ENCODE measurements at places on chromosomes 12 and 14.
A peak's percentile ranks its signal among the peaks of the same experiment; 100 is the strongest.

DNA sequence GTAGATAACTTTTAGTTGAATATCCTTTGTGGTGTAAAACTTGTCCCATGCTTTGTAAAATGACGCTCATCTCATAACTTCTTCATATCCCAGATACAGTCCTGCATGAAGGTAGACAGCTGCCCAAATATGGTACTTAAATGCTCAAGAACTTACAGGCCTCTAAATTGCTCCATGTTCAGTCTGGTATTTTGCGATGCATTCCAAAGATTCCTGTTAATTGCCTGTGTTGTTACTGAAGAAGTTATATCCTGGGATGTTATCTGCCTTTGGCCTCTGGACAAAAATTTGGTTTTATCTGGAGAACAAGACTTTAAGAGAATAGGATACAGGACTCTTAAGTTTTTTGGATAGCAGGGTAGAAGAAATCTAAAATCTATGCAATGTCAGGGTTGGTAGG lies 473.0 kb downstream of the PCNX1 start:
- DNase-seq: no peak

DNA sequence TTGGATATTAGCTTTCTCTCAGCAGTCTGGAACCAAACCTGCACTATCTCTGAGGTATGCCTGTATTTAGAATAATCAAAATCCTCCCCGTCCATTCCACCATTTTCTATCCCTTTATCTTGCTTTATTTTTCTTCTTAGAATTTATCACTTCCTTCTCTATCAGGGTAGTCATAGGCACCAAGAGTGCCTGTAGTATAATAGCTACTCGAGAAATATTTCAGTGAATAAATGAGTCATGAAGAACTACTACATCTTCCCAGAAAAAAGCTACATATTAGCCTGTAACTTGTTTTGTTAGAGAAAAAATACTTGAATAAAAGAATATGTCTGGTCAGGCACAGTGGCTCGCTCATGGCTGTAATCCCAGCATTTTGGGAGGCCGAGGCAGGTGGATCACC lies 4.3 kb downstream of the SLC2A14 start:
- no peak for DNase-seq

GRCh38 chr12:1640328-1641234 lies 11.6 kb downstream of the WNT5B start:
- no peak for DNase-seq

GRCh38 chr12:91441993-91442952 lies 259.7 kb upstream of the DCN start:
- no peak for DNase-seq

GRCh38 chr12:41795910-41796309 lies 348.8 kb downstream of the GXYLT1 start:
- DNase-seq: no peak

GRCh38 chr14:94581127-94581999 lies at the start of gene SERPINA5:
SERPINA5 (plus strand) TSS chr14:94581426; CDS start chr14:94587363, 5,937 bp downstream.
- no peak for DNase-seq

GRCh38 chr12:31804185-31804504 lies 75.3 kb upstream of the AMN1 start:
- DNase-seq: no peak

GRCh38 chr14:92040431-92041051 lies 682 bp upstream of the TRIP11 start:
- DNase-seq: peak; percentile 22

GRCh38 chr14:104464907-104465306 lies 114.7 kb upstream of the C14orf180 start:
- DNase-seq: no peak

GRCh38 chr12:130863298-130863697 lies 8.6 kb upstream of the RAN start:
- DNase-seq: no peak

GRCh38 chr12:57927086-57927485 lies 14.3 kb upstream of the ATP23 start:
- DNase-seq: no peak

DNA sequence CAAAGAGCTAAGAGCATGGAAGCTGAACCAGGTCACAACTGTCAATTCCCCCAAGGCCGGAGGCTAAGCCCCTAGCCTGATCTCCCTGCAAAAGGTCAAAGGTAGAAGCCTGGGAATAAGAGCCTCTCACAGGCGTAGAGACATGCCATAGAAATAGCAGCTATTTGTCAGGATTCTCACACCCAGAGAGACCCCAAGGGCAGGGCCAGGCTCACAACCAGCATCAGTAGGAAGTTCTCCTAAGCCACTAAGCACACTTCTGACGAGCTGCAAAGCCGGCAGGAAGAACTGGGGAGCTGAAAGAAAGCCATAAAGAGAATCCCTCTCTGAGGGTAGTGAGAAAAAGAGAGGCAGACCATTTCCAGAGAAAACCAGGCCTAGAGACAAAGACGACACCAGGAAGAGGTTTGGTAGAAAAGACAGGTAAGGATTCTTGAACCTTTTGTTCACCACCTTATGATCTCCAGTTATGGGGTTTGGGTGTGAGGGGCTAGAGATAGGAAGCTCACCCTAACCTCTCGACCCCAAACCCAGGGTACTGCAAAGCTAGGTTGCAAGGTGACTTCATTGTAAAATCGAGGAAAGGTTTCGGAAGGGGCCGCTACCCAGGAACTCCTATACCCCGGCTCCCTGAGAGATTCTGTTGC lies 1.0 kb downstream of the SMARCC2 start:
- DNase-seq: no peak

DNA sequence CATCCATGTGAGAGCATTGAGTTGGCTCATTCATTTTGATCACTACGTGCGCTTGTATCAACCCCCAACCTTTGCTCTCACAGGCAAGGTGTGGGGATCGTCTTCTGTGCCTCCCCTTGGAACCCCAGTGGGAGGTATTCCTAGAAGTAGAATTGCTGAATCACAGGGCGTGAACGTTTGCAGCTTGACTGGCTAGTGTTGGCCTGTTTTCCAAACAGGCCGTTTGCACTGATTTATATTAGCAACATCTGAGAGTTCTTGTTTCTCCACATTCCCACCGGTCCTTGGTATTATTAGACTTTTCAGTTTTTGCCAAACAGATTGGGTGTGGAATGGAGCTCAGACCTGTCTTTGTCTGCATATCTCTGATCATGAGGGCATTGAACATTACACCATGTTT lies 288.6 kb upstream of the PWP1 start:
- DNase-seq: no peak

DNA sequence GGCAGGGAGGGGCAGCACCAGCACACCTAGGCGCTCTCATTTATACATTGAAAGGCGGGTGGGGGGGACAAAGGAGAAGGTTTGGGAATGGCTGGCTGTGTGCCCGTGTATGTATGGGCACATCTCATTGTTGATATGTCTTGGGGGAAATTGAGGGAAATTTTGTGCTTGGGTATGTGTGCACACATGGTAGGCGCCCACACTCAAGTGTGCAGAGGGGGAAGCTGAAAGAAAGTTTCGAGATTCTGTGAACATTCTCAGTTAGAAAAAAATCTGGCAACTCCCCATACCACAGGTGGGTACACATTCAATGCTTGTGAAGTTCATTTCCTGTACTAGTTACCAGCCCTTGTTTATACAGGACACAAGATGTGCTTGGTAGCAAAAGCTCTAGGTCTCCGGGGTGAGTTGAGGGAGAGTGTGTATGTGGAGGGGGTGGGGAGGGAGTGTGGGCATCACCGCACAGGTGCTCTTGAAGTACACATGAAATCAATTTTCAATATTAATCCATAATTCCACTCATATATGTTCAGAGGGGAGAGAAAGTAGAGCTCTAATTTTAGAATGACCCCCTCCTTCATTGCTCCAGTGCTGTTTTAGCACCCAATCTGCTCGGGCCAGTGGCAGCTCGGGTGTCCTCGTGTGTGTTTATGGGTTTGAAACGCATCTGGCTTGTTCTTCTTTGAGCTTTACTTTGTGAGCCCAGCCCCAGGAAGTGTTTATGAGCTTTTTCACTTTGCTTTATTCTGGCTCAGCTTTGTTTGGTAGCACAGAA lies 286.0 kb downstream of the ZFP36L1 start:
- DNase-seq: peak; percentile 55

DNA sequence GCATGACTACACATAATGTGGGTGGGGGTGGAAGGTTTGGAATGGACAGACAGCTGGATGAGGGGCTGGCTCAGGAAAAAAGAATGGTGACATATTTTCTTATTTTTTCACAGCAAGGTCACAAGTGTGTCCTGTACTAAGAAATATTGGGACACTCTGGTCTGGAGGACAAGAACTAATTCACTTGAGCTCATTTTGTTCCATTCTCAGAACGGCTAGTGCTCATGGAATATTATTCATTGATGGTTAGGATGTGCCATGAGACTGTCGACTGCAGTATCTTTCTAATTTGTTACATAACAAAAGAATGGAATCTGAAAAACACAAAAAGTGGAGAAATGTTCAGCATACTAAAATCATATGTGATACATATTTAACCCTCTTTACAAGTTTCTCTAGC lies 149.5 kb downstream of the BMP4 start:
- DNase-seq: no peak

DNA sequence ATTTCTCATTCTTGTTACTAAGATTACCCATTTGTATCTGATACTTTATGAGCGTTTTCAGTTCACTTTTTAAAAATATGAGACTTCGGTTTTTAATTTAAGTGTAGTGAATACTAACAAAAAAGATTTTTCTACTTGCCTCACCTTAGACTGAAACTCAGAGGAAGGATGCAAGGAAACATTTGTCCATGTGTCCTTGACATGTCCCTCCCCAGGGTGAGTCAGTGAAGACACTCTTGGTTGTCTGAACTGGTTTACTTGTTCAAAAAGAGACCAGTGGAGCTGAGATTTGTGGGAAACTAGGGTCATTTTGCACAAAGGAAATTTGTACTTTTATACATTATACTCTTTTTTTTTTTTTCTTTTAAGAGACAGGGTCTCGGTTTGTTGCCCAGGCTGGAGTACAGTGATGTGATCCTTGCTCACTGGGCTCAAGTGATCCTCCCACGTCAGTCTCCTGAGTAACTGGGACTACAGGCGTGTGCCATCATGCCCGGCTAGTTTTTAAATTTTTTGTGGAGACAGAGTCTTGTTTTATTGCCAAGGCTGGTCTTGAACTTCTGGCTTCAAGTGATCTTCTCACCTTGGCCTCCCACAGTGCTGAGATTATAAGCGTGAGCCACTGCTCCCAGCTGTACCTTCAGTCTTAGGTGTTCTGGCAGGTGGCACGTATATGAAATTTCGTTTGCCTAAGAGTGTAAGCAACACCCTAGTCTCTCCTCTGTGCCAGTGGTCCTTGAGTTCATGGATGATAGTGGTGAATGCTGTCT lies 56.7 kb downstream of the PPFIBP1 start:
- no peak for DNase-seq

DNA sequence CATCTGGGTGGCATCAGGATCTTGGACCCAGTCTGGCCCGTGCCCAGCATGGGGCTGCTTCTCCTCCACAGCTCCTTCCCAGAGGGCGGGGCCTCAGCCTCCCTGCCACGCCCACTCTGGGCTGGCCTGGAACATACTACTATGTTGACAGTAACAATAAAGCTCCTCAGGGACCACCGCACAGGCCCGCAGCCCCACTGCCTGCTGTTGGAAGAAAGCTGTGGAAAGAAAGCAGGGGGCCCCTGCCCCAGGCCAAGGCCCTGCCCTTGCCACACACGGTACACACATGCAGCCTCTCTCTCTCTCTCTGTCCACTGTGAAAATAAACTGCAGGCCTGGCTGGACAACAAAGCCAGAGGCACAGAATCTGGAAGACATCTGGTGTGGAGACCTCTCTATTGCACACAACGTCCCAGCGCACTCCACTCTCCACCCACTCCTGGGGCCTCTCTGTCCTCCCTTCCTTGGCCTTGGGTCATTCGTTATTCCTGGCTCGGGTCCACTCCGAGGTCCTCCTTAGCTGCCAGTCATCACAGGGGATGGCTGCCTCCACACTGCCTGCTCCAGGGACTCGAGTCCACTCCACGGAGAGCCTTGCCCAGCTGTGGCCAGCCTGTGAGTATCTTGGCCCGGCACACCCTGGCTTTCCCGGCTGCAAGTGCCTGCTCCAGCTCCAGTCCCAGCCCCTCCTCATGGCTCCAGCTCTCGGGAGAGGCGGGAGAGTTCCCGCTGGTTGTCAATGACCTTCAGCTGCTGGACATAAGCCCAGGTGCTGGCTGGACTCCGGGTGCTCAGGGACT lies 11.8 kb upstream of the ENDOU start:
- no peak for DNase-seq

- DNase-seq: peak; percentile 51
Measured at GRCh38 chr12:51970904-51971646, 19.6 kb downstream of the ACVR1B start.

DNA sequence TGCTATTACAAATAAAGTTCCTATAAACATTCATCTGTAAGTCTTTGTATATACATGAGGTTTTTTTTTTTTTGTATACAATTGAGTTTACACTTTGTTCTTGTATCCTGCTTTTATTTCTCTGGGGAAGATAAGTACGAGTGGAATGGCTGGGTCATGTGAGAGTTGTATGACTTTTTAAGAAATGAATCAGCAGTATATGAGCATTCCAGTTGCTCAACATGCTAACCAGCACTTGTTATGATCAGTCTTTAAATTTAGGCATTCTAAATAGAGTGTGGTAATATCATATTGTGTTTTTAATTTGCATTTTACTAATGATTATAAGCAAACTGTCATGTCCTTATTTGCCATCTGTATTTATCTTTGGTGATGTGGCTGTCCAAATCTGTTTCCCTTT lies 44.7 kb upstream of the AMIGO2 start:
- DNase-seq: no peak

DNA sequence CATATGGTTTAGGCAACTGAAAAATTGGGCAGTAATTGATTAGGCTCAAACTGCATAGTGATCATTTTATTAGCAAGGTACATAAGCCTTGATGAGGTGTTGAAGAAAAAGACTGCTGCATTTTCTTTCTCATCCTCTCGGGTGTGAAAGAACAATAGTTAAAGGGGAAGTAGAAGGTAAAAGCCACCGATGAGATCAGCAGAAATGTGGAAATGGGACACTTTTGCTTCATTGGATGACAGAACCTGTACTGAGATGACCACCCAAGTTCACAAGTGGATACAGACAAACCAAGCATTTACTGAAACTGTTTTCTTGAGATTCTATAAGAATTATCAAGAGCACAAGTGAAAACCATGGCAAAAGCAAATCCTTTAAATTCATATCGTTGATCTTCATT lies 184.0 kb downstream of the TMX1 start:
- DNase-seq: no peak

GRCh38 chr12:15405606-15406005 lies 83.3 kb downstream of the PTPRO start:
- no peak for DNase-seq

- DNase-seq: no peak
Measured at GRCh38 chr12:78628491-78629100, 236.0 kb upstream of the SYT1 start.

- no peak for DNase-seq
Measured at GRCh38 chr14:95623195-95623594, 63.0 kb upstream of the TCL1B start.

GRCh38 chr12:45509187-45509586 lies 220.3 kb upstream of the ARID2 start:
- DNase-seq: peak; percentile 7
